Amniotic stem cell (primary cell): ENCODE measurements at places on chromosomes 1 and 21.

DNA sequence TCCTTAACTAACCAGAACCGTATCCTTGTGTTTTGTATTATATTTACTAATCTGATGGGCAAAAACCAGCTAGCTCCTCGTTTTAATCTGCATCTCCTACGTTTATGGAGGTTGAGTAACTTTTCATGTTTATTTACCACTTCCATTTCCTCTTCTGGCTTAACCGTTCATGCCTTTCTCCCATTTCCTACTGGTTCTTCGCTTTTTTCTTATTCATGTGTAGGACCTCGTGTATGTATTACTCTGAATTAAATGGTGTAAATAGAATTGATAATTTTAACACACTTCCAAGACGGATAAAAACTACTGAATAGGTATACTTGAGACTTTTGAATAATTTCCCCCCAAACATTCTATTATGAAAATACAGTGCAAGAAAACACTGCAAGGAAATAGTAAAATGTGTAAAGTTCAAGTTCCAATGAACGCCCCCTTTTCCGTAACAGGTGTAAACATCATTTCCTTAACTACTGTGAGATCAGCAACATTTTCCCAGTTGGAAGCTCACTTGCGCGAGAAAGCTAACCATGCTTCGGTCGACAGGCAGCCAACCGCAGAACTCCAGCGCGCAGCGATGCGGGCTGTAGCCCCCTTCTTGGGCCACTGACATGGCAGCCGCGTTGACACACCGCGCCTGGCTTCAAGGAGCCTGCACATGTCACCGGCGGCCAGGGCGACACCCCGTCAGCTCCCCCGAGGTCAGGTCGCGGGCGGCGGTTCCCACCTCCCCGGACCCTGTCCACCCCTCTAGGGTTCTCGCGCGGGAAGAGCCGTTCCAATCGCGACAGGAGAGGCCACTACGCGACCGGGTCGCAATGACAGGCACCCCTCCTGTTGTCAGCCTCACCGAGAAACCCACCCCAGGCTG, 816 bp downstream of the EDEM3 start:
- no peak for DNase-seq

DNA sequence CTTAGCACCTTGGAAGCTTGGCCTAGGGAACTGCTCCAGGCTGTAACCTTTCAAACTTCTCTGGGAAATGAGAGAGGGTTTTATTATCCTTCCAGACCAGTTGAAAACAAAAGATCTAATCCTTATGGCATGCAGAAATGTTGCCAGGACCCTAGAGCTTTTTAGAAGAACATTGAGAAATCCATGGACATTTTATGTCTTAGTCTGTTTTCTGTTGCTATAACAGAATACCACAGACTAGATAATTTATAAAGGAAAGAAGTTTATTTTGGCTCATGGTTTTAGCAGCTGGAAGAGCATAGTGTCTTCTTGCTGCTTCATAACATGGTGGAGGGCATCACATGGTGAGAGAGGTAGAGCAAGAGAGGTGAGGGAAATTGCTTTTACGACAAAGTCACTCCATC, 25.8 kb downstream of the OSBPL9 start:
- peak; percentile 71 for DNase-seq

DNA sequence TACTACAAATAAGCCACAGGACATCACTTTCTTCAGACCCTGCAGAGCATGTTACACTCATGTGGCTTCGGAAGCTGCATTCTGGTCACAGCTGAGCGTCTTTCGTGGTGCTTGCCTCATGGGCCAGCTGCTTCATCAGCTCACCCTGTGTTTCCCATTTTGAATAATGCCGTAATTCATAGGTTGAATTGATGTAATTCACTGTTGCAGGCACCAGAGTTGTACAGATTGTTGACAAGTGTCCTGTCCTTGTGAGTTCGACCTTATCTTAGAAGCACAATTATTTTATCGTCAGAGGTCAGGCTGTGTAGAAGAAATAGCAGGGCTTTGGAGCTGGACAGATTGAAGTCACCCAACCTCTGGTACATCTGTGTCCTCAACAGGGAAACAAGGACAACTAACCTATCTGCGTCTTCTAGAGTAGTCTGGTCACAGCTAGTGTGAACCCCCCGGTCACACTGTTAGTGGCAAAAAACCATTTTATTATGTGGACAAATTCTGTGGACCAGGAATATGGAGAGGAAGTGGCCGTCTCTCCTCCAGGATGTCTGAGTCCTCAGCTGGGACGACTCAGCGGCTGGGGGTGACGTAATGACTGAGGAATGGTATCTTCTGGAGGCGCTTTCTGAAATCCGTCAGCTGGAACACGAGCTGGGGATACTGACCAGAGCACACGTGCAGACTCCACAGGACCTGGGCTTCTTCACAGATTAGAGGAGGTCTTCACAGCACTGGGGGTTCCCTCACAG, 17.8 kb downstream of the PKNOX1 start:
- peak; percentile 78 for DNase-seq

GRCh38 chr1:97128426-97128825, 406.8 kb downstream of the PTBP2 start:
- no peak for DNase-seq

DNA sequence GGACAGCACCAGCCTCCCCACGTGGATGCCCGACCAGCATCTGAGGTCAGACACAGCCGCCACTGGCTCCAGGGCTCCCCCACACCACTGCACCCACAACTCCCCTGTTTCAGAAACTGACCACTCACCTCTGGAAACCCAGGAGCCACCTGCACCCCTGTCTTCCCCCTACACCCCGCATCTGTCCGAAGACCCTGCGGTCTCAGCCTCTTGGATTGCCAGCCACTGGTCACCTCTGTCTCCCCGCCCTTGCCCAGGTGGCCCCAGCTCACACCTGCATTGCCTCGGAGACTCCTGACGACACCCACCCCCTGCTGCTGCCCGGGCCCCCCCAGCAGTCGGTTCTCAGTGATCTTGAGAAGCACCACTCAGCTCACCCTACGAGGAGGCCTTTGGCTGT, 21.3 kb upstream of the NPHP4 start:
- no peak for DNase-seq

- no peak for DNase-seq
Measured at GRCh38 chr21:37615962-37616361, 249.4 kb downstream of the DYRK1A start.

GRCh38 chr1:238811211-238811879, 575.0 kb upstream of the CHRM3 start:
- no peak for DNase-seq

DNA sequence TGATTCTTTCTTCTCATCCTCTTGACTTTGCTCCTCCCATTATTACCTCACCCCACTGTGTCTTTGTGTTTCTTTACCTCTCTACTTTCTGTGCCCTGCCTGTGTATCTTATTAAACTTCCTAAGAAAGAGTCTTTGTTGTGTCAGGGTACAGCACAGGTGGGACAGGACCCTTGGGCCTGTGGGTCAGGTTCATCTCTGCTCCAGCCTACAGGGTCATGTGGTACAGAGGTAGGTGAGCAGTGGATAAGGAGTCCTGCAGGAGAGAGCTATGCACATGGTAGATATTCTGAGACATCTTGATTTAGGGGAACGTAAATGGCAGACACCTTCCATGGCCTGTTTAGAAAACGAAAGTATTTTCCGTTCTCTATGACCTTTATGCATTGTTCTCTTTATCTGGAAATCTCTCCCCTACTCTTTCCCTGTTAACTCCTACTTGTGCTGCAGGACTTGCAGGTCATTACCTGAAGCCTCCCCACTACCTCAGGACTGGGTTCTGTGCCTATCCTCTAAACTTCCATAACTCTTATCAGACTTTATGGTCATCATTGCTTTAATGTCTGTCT, 9.9 kb downstream of the GIPC2 start:
- no peak for DNase-seq
